T1000 (cell line): ENCODE measurements at places on chromosomes 6 and 20.

DNA sequence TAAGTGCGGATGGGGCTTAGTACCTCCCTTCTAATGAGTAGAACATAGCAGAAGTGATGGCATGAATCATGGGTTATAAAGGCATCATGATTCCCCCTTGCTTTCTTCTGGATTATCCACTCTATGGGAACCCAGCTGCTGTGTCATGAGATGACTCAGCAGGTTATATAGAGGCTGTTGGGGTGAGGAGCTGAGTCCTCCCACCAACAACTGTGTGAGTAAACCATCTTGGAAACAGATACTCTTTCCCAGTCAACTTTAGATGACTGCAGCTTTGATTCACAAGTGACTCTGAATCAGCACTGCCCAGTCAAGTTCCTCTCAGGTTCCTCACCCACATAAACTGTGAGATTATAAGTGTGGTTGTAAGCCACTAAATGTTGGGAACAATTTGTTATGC, 46.3 kb downstream of the FAM83B start:
- DNase-seq, result peak; percentile 74

GRCh38 chr20:42650191-42650746, 539.4 kb downstream of the PTPRT start:
- DNase-seq, result no peak

DNA sequence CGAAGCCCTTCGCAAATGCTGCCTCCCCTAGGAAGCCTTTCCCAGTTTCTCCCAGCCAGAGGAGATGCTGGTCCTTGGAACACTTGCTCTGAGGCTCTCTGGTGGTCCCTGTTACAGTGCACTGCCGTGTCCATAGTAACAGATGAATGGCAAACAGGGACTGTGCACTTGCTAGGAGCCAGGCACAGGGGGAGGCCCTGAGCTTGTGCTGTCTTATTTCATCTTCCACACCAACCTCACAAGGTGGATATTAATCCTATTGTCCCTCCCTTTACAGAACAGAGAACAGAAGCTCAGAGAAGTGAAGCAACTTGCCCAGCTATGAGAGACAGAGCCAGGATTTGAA, 19.0 kb downstream of the SRC start:
- no peak for DNase-seq

GRCh38 chr6:96836631-96837080, 621 bp downstream of the GPR63 start:
- DNase-seq, result no peak

DNA sequence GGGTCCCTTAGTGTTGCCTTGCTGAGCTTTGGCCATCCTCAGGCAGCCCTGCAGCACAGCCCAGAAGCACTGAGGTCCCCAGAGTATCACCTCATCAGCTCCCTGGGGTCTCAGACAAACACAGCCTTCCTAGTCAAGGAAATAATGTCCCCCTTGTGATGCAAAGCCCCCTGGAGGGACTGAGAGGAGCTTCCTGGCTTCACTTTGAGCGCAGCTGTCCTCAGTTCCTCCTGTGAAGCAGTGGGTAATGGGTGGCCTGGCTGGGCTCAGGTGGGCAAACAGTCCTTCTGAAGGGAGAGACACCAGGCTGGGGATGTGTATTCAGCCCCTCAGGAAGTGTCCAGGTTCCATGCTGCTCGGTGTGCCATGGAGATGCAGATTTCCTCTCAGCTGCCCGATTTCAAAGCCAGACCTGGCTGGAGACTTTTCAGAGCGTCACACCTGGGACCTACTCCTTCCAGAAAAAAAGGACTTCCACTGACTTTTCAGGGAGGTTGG, 79.2 kb upstream of the FOXA2 start:
- DNase-seq, result no peak

- DNase-seq, result no peak
Observed at GRCh38 chr20:53502820-53503219, 90.8 kb downstream of the ZNF217 start.

DNA sequence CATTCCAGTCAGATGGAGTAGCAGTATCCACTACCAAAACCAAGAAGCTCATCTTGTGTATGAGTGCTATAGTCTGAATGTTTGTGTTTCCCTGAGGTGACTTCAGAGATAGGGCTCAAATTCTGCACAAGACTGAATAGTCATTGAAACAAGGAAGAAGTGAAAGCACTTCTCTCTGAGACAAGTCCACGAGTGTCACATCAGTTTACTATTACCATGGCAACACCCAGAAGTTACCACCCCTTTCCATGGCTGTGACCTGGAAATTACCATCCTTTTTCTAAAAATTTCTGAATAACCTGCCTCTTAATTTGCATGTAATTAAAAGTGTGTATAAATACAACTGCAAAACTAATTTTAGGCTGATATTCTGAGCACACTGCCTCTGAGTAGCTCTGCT, 682.1 kb upstream of the ADGRB3 start:
- no peak for DNase-seq

DNA sequence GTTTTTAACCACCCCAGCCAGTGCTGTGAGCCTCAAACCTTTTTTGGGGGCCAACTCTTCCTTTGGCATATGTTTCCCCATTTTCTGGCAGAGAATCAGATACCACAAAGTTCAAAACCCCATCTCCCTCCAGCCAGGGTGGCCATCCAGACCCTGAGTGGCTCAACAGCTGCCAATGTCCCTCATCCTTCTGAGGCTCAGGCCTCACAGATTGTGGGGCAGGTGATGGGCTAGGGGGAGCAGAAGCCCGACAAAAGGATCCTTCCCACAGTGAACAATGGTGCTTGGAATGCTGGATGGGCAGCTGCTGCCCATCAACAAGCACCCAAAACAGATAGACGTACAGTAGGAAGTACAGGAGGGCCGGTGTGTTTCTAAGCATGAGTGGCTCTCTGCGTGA, 42.6 kb upstream of the IL17A start:
- no peak for DNase-seq

DNA sequence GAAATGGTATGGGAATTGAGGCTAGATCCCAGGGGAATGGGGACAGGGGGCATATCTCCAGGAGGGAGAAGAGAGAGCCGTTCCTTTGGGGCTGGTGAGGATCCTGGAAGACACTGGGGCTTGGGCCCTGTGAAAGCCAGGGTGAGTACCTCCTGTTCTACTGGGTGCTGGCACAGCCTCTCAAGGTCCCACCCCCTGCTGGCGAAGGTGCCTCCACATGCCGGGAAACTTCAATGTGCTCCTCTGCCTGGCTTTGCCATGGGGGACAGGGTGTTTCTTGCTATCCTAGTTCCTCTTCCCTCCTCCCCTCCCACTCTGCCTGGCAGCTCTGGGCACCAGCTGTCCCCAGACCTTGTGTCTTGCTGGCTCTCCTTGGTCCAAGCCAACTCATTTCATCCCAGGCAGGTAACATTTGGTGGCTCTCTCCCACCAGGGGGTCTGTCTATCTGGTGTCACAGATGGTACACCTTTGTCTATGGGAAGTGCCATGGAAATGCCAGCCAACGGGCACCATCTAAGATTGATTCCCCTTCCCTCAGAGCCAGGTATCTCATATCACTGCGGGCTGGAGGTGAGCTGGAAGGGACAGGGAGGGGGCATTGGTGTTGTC, 56.8 kb downstream of the MDGA1 start:
- DNase-seq, result no peak

DNA sequence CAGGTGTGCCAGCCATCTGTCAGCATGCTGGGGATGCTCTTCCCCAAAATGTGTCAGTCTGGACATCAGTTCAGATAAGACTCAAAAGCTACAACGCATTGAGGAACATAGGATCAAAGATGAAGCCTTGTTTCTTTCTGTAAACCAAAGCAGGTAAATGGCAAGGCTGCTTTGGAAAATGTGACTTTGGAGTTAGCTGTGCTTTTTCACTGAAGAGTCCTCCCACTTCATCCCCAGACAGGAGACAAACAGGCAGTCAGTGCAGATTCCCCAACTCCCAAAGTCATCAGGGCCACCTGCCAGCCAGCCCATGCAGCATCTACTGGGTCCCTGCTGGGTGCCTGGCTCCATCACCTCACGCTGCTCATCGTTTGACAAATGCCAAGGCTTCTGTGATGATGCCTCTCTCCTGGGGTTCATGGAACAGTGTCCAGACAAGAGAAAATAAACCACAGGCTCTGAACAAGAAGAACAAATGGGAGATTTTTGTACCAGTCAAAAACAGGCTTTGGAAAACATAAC, 205.0 kb upstream of the BTBD3 start:
- no peak for DNase-seq

GRCh38 chr6:87971605-87972262, 75.9 kb upstream of the SPACA1 start:
- no peak for DNase-seq
